Activated CD4-positive, alpha-beta T cell treated with anti-CD3 and anti-CD28 coated beads, Interleukin-2, amount 50 U/mL, for 4 hours (primary cell): ENCODE measurements at places on chromosomes 2 and 18.

- no peak for DNase-seq
Observed at GRCh38 chr2:102065675-102066252, 74.0 kb downstream of the IL1R2 start.

DNA sequence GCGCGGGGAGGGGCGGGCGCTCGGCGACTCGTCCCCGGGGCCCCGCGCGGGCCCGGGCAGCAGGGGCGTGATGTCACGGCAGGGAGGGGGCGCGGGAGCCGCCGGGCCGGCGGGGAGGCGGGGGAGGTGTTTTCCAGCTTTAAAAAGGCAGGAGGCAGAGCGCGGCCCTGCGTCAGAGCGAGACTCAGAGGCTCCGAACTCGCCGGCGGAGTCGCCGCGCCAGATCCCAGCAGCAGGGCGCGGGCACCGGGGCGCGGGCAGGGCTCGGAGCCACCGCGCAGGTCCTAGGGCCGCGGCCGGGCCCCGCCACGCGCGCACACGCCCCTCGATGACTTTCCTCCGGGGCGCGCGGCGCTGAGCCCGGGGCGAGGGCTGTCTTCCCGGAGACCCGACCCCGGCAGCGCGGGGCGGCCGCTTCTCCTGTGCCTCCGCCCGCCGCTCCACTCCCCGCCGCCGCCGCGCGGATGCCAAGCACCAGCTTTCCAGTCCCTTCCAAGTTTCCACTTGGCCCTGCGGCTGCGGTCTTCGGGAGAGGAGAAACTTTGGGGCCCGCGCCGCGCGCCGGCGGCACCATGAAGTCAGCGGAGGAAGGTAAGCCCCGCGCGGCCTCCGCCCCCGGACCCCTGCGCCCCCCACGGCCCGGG lies at the start of gene NFATC1:
NFATC1 (plus strand) TSS at position 170 of the 644 bp plus-strand sequence; CDS start at position 465, 295 bp downstream.
- peak; percentile 85 for DNase-seq

DNA sequence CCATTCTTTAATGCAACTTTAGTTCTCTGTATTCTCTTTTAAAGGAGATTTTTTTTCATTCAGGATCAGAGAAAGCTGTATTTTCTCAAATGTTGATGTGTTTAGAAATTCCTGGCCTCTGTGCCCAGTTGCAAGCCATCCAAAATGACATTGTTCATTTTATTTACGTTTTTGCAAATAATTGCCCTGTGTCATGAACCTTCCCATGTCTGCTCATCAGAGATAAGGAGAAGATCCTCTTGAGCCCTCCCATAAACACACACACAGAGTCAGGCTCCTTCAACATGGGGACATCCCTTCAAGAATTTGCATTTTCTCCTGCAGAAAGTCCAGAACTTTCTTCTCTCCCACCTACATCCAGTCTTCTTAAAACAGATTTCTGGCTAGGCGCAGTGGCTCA lies 258.8 kb downstream of the GBX2 start:
- DNase-seq: no peak

DNA sequence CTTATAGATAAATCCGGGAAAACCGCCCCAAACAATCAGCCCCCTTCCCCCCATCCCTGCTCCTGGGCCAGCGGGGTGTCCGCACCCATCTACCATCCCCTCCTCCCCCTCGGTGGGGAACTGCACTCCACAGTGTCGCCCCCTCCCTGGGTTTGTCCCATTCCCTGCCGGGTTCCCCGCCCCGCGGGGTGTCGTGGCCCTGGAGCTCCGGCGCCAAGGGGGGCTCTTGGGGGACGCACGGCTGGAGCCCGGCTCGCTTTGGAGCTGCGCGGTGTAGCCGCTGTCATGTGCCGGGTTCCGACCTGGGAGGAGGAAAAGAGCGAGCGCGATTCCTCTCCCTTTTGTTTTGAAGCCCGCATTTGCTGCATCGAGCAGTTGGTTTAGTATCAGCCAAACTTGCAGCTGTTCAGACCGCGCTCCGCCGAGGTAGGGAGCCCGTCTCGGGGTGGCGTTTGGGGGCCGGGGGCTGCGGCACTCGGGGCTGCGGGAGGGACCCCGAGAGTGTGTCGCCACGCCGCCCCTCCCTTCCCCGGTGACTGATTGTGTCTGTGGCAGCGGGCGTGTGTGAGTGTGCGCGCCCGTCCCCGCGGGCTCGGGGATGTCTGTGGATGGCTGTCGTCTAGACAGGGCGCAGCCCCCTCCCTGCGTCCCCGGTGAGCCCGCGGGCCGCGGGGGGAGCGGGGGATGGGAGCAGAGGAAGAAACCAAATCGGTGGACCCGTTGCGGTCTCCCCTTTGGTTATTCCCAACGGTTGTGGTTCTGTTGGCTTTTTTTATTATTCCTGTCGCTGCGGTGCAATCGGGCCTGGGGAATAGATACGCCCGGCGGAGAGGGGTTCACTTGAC lies 797 bp downstream of the CTIF start:
- peak; percentile 26 for DNase-seq

DNA sequence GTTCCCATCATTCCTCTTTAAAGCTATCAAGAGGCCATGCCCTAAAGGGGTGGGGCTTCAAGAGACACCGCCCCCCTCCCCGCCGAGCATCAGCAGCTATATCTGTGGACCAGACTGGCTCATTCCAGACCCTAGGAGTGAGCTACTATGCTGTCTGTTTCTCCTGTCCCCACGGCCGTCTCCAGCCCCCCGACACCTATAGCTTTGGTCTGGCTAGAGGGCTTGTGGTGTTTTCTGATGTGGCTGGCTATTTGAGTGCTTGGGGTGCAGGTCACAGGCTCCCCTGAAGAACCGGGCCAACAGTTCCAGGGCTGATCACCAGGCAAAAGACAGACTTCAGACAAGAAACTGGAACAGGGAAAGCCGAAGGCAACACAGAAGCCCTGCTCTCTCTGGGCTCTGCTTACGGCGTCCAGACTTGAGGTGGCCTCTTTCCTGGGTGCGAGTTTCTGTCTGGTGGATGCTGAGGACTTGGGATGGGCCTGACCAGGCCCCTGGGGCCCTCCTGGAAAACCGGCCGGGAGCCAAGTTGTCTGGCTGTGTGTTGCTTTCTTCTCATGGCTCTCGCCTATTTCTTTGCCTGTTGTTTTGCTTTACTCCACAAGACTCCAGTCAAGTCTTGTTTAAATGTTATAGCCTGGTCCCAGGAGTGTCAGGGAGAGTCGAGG lies 83.6 kb downstream of the KLHL29 start:
- no peak for DNase-seq

GRCh38 chr18:34875150-34875549 lies 165.1 kb downstream of the DTNA start:
- DNase-seq: no peak

GRCh38 chr2:120134263-120134662 lies 88.9 kb downstream of the TMEM185B start:
- no peak for DNase-seq

DNA sequence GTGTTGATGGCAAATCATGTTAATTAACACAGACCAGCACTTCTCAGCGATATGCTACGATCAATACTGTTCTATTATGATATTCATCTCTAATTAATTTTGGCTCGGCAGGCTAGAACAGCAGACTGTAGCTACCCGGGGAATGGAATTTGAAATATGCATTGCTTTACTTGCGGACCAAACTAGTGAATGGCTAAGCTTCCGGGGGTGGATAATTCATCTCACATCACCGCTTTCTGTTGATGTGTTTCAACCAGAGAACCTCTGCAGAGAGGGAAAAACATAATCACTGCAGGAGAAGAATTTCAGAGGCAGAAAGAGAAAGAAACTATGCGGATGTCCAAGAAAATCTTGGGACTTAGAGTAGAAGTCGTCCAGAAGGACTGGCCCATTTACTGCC lies 490.9 kb downstream of the STK39 start:
- no peak for DNase-seq

DNA sequence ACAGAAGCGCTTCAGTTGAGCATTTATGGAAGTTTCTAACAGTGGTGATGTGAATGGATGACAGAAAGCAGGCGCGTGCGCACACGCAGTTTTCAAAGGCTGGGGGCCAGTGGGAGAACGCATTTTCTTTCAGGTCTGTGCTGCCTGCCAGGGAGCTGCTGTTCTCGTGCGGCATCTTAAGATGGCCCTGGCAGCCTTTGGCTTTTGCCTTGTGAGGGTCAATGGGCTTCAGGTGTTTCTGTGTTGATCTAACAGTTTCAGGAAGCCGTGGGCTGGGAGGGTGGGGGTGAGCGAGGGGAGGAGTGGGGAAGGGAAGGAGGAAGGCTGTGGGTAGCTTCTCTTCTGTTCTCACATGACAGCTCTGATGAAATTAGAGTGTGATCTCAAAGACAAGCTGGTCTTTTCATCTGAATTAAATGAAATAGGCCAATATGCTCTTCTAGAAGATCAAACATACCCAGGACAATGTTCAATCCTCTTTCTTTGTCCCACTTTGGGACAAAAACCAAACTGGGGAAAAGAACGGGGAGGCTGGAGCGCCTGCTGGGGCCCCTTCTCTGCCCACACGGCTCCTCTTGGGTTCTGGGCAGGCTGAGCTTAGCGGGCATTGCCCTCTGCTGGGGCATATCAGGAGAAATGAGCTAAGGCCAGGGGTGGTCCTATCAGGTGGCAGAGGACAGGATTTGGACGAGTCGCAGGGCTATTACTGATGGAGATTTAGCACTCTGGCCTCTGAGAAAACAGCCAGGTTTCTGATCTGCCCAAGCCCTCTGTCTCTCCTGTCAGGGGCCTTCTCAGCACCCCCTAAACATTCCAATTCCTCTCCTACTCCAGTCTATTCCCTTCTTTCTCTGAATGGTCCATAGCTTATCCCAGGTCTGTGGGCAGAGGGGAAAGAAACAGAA lies 126.2 kb upstream of the LGALSL start:
- peak; percentile 53 for DNase-seq

DNA sequence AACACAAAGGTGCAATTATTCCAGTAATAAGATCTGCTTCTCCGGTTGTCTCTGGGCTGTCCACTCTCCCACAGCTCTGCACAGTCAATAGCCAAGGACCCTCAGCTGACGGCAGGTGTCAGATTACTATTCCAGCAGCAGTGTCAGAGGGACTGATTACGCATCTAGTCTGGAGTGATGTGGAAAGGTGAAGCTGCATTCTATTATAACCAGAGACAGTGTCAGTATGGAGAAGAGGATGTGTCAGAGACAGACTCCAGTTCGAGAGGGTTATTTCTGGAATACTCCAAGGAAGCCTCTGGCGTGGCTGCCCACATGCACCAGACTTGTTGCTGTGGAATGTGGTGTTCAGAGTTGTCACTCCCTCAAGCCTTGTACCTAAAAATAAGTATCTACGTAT lies 163.6 kb upstream of the TMEM200C start:
- DNase-seq: no peak

- no peak for DNase-seq
Observed at GRCh38 chr18:63141778-63142176, 177.8 kb downstream of the BCL2 start.

GRCh38 chr18:77131652-77132368 lies 773 bp downstream of the MBP start:
- DNase-seq: no peak

- DNase-seq: no peak
Observed at GRCh38 chr2:37394796-37395555, 50.5 kb downstream of the QPCT start.
